ENCODE measurements at places on chromosomes 5 and 9.

DNA sequence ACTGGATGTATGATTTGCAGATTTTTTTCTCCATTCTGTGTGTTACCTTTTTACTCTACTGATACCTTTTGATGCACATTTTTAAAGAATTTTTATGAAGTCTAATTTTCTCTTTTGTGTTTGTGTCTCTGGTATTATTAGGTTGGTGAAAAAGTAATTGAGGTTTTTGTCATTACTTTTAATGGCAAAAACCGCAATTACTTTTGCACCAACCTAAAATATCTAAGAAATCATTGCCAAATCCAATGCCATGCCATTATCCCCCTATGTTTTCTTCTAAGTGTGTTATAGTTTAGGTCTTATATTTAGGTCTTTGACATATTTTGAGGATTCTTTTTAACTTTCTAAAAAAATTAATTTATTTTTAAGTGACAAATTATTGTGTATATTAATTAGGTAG lies 43.4 kb upstream of the STARD4 start:
- no peak for DNase-seq

- no peak for DNase-seq
Observed at GRCh38 chr9:93809204-93809940, 145.8 kb downstream of the BARX1 start.

GRCh38 chr5:154793599-154794524 lies 38.7 kb downstream of the LARP1 start:
- DNase-seq = peak; percentile 35

DNA sequence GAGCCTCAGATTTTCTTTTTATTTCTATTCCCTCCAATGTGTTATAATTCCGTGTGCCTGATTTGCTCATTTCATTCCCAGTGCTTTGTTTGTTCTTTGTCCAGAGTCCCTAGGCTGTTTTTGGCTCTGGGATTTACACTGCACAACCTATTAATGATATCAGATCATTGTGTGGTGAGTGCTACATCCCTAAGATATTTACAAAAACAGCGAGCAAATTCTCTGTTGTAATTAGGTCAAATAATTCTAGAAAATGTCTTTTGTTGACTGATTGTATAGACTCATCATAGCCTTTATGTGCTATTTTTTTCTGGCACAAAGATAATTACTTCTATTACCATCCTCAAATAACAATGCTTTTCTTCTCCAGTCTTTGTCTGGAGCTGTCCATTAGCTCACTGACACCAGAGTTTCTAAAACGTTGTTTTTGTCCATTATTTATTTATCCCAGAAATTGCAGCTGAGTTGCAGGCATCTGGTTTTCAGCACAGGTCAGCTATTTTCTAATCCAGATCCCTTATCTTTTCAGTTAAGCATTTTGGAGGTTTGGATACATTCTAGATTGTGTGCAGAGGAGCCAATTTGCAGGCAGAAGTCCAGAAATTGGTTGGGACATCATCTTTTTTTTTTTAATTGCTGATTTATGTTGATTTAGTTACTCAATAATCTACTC lies 379.9 kb upstream of the DMAC1 start:
- DNase-seq = no peak

DNA sequence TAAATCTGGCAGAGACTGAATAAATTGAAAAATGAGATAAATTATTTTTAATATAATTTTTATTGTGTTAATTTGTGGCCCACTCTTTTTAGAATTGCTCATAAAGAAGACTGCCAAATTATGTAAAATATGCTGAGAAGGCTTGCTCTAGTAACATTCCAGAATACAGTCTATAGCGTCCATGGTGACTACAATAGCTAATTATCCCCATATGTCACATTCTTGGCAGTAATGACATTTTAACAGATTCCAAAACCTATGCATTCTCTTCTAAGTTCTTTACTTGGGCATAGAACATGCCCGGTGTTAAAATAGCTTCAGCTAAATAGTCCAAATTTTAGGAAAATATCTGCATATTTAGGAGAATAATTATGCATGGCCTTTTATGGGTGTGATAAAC lies 697.0 kb upstream of the SEMA6A start:
- no peak for DNase-seq

- peak; percentile 67 for DNase-seq
Observed at GRCh38 chr5:36876965-36877666, 547 bp downstream of the NIPBL start.

- DNase-seq = no peak
Observed at GRCh38 chr5:126449751-126450271, 26.6 kb downstream of the GRAMD2B start.

DNA sequence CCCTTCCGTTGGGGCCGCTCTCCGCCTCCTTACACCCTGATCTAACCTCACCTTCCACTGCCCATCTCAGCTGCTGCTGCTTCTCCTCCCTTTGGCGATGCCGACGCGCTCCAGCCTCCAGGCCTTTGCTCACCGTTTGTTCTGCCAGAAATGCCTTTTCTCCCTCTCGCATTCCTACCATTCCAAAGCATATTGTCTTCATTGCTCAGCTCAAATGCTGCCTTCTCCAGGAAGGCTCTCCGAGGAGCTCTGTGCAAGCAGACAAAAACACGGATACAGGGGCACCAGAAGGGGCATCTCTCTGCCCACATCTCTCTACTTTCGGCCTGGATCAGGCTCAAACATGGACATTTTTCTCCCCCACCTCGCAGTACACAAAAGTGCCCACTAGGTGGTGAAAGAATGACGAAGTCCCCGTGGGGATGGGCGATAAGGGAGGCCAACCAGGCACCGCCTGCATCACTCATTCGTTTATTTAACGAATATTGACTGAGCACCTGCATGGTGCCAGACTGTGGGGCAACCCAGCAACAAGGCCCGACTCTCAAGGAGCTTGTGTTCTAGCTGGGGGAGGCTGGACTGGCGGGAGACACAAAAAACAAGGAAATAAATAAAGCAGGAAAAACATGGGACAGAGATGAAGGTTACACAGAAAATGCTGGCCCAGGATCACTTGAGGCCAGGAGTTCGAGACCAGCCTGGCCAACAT lies 7.3 kb upstream of the GRHPR start:
- peak; percentile 66 for DNase-seq

DNA sequence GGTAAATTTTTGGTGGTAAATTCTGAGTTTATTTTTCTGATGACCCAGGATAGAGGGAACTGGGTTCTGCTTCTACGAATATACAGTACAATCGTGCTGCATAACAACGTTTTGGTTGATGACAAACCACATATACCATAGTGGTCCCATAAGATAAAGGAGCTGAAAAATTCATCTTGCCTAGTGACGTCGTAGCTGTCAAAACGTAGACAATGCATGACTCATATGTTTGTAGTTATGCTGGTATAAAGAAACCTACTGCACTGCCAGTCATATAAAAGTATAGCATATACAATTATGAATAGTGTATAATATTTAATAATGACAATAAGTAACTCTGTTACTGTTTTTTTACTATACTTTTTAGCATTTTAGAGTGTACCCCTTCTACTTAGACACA lies 244.0 kb downstream of the GAS1 start:
- no peak for DNase-seq

- no peak for DNase-seq
Observed at GRCh38 chr9:122383992-122384461, 13.2 kb downstream of the PTGS1 start.

DNA sequence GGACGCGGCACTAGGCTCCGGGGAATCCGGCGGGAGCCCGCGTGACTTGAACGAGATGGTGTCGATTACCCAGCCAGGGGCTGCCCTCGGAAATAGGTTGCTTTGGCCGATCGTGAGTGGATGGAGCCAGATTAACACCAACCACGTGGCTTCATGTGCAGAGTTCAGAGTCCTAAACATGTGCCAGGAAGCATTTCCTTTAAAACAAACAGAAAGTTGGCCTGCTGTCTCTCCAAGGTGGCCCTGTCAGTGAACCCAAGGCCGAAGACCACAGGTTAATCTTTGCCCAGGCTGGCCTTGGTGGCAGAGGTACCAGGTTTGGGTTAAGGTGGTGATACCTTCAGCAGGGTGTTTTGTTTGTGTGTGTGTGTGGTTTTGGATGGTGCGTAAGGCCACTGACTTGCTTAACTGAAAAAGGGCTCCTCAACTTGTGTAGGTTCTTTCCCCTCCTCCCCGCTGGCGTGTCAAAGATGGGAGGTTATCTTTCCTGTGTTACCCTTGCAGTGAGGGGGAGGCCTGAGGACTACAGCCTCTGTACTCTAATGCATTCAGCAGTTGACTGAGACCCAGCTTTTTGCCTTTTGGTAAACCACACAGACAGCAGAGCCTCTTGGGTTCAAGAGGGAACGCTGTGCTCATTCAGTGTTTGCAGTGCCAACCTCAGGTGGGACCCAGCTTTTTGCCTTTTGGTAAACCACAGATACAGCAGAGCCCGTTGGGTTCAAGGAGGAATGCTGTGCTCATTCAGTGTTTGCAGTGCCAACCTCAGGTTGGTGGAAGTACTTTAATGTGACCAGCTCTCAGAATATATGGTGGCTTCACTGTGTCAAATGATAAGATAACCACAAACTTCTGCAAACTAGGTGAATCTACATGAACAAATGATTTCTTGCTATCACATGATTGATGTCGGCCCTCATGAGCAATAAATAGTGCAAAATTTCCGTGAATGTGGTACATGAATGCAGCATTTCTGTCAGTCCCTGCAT lies 1.4 kb downstream of the IQGAP2 start:
- no peak for DNase-seq

DNA sequence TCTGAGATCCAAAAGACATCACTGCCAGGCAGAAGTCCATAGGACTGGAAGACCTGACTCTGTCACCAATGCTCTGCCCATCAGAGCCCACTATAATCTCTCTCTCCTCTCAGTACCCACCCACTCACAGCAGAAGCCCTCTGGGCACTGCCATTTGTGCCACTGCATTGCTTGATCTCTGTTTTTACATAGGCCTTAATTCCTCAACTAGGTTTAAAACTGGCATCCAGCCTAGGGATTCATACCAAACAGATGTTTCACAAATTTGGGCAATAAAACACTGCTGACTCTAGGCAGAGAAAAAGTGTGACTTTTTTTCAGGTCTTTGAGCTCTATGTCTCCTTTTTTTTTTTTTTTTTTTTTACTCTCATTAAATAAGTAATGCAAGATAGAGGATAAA lies 91.1 kb upstream of the RANBP3L start:
- no peak for DNase-seq

- no peak for DNase-seq
Observed at GRCh38 chr5:141870871-141871270, 7.3 kb downstream of the PCDH1 start.

DNA sequence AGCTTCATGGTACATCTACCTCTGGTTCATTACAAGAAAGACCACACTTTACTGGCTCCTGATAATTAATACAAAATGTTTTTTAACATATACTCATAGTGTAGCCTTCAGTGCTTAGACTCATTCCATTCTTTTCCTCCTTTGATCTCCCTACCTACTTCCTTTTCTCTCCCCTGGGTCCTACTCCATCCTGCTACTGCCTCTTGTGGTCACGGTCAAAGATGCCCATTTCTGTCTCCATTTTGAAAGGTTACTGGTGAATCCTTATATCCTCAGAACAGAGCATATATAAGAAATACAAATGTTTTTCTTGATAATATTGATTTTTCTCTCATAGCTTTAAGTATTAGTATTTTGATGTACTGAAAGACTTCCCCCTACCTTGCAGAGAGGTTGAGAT lies 375.9 kb downstream of the ARRDC3 start:
- no peak for DNase-seq

DNA sequence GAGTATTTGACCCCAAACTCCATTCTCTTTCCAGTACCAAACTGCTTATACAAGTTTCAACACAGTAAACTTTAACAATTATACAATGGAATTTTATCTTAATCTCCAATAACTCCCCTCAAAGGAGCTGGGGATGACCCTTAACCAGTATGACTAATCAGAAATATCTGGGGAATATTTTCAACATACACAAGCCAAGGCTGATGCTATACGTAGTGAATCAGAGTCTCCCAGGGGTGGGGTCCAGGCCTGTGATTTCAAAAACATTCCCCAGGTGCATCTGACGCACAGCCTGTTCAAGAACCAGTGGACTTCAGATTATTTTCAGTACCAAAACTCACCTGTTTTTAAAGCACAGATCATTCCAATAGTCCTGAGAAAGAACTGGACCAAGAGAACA lies 11.8 kb upstream of the SEMA5A start:
- no peak for DNase-seq

GRCh38 chr5:176901260-176902101 lies 2.3 kb upstream of the HK3 start:
- no peak for DNase-seq

- DNase-seq = no peak
Observed at GRCh38 chr5:64612344-64612961, 77.8 kb upstream of the SHISAL2B start.

- DNase-seq = no peak
Observed at GRCh38 chr9:27527702-27528075, 1.9 kb downstream of the MOB3B start.

DNA sequence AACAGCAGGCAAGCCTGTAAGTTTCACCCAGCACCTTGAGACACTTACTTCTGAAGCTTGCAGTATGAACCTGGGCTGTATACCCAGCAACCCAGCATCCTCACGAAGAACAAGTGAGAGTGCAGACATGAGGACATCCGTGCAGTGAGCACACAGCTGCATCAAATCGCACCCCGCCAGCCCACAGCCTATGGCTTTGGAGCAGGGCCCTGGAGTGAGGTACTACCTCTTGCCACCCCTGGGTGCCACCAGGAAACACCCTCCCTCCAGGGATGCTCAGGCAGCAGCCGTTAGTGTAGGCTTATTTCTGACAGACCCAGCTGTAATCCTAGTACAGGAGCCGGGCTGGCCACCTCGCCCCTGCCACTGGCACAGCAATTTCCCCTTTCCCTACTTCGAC lies 81.4 kb downstream of the ATPSCKMT start:
- no peak for DNase-seq

DNA sequence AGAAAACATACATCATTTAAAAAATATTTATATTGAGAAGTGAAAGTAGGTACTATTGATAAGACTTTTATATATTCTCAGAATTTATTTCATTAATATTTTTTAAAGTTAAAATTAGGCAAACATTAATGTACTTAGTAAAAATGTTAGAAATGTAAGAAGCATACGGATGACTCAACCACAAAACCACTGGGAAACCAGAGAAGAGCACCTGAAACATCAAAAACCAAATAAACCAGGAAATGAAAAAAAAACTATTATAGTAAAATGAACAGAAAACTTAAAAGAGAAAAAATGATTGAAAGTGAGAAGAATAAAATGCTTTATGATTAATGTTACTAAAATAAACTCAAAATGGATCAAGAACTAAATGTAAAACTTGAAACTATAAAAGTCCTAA lies 233.2 kb upstream of the DAB2 start:
- no peak for DNase-seq

DNA sequence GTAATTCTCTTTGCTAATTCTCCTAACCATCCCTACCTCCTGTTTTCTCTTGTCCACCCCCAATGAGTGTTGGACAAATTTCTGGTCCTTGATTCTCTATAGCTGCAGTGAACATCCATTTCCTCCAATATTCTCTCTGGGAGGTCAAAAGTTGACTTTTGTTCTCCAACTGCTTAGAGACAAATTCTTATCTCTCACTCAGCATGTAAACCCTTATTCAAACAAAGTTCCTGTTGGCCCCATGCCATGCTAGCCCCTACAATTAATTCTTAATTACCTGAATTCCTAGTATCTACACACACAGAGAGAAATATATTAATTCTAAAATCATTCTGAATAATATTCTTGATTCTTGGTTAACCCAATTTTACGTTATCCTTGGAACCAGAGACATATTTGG lies 472.9 kb upstream of the ACTBL2 start:
- DNase-seq = no peak
